Astrocyte (in vitro differentiated cells and primary cell): ENCODE measurements at places on chromosomes 7 and 10. TPM values are rescaled to one million over a fixed set of nuclear protein-coding genes. Genes with fewer than 3 reads are reported as not detected.

Gene TAS2R3
- 1.00 and 1.2 TPM in 2 replicates for total RNA-seq

Gene KCNMA1
- total RNA-seq: 43.3 and 45.8 TPM in 2 replicates

Gene FAM25G
- not detected in 2 replicates for total RNA-seq

Gene ZC3HAV1
- 63.0 and 63.8 TPM in 2 replicates for total RNA-seq

Gene HPS1
- total RNA-seq: 29.0 and 34.7 TPM in 2 replicates

Gene MCM10
- total RNA-seq: 1.5 and 1.9 TPM in 2 replicates

Gene LIPJ
- total RNA-seq: not detected in 2 replicates

Gene MBL2
- total RNA-seq: not detected in 2 replicates

Gene ASIC3
- 3.9 and 5.9 TPM in 2 replicates for total RNA-seq

Gene ZNF804B
- not detected in 2 replicates for total RNA-seq

DNA sequence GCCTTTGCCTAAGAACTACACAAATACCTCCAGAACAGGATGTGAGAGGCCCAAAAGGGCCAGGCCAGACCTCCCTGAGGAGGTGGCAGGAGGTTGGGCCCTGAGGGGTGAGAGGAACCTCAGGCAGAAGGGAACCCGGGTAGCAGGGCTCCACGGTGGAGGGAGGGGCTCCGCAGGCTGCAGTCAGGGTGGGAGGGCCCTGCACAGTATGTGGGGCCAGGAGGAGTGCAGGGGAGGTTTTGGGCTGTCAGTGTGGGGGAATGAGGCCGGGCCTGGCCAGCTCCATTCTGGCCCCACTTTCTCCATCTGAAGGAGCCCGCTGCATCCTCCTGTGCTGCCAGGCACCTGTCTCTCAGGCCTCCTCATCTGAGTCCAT lies 25.9 kb downstream of the DNAJB12 start:
- DNase-seq: no peak

GRCh38 chr10:37703833-37704382 lies 153.5 kb downstream of the ZNF248 start:
- DNase-seq: no peak

DNA sequence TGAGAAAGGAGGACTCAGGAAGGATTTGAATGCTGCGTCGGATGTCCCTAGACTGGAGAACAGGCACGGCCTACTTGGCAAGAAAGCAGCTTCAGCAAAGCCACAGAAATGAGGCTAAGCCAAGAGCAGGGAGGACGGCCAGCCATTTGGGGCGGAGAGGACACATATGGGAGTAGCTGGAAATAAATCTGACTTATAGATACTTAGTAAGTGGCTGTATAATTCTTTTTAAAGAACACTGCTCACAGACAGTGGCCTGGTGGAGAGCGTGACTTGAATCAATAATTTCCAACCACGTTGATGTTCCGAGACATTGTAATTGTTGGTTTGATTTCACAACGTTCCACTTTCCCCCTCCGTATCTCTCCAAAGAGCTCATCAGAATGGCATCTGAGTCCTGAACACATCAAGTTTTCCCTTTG lies 67.7 kb upstream of the JCAD start:
- DNase-seq: peak; percentile 12

DNA sequence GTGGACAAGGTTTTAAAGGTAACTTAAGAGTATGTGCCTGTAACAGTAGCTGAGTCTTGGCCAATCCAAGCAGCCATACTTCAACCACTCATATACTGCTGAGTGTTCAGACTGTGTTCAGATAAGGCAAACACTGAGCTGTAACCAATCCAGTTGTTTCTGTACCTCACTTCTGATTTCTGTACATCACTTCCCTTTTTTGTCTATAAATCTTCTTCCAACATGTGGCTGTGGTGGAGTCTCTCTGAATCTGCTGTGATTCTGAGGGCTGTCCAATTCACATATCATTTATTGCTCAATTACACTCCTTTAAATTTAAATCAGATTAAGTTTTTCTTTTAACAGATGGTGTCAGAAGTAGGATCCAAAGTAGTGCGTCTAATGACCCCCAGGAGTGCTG lies 149.5 kb upstream of the PHF14 start:
- DNase-seq: no peak

GRCh38 chr7:137408126-137408525 lies 64.6 kb upstream of the PTN start:
- DNase-seq: no peak

- peak; percentile 49 for DNase-seq
These were observed 65.2 kb downstream of the PFKFB3 start for GRCh38 chr10:6267941-6268340.

GRCh38 chr10:132987671-132988571 lies 45.6 kb upstream of the CFAP46 start:
- peak; percentile 89 for DNase-seq

- no peak for DNase-seq
These were observed 133.5 kb downstream of the GALNT11 start for GRCh38 chr7:152158801-152159587.

- DNase-seq: no peak
These were observed 59.7 kb upstream of the NEBL start for GRCh38 chr10:20956843-20957242.

GRCh38 chr10:499991-500390 lies 189.5 kb downstream of the DIP2C start:
- no peak for DNase-seq

GRCh38 chr7:25286756-25287155 lies 58.5 kb upstream of the NPVF start:
- no peak for DNase-seq

DNA sequence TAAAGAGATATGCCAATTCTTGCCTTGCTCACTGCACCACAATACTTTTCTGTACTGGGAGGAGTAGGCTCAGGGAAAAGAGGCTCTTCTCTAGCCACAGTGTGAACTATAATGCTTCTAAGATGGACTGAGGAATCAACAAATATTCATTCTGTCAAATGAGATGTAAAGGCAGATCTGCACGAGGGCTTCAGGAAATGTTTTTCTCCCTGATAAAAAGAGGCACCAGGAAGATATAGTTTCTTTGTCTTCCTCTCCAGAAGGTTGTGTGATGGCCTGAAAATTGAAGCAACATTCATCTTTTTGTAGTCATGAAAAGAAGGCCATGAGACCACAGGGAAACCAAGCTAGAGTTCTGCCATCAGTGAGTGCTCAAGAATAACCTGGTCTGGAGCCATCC lies 79.1 kb upstream of the NME8 start:
- no peak for DNase-seq

GRCh38 chr7:100567751-100568175 lies 5.9 kb downstream of the SAP25 start:
- DNase-seq: no peak
